ENCODE measurements at places on chromosomes 2 and 18.

DNA sequence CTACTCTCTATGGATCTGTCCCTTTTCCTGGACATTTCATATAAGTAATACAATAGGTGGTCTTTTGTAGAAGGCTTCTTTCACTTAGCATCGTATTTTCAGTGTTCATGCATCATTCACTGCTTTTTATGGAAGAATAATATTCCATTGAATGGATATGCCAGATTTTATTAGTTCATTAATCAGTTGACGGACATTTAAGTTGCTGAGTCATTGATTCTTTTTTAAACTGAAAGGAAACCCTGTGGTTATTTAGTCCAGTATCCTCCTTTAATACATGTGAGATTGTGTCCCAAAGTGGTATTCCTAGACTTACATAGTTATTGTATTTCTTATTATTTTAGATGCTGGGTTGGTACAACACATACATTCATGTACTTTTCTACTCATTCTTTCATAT, 162.1 kb upstream of the UNC80 start:
- DNase-seq, result no peak

- no peak for DNase-seq
Measured at GRCh38 chr2:207394203-207394781, 135.5 kb upstream of the CREB1 start.

GRCh38 chr2:180324182-180324581, 317.1 kb upstream of the CWC22 start:
- DNase-seq, result no peak

DNA sequence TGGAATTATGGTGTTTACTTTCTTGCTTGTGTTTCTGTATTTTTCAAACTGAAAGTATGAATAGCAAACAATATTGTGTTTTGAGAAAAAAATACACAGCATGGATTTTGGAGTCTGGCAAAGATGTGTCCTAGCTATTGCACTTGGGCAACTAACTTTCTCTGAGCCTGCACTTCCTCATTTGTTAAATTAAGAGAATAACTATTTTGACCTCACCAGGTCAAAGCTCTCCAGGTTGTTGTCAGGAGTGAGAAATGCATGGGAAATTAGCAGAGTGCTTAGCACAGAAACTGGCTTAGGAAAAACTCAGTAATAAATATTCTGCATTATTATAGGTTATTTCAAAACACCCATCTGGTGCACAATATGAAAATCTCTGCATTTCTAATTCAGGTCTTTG, 28.2 kb downstream of the LYPD1 start:
- no peak for DNase-seq

- DNase-seq, result no peak
Measured at GRCh38 chr18:69531973-69532372, 131.3 kb downstream of the DOK6 start.

GRCh38 chr2:64793701-64794100, 140.0 kb upstream of the SERTAD2 start:
- no peak for DNase-seq

GRCh38 chr2:7666596-7667259, 749.5 kb downstream of the RNF144A start:
- no peak for DNase-seq
